Stimulated activated CD4-positive, alpha-beta T cell treated with anti-CD3 and anti-CD28 coated beads, Interleukin-15, amount 100 ng/mL, for 1 hour (primary cell): ENCODE measurements at places on chromosomes 7 and 10.

DNA sequence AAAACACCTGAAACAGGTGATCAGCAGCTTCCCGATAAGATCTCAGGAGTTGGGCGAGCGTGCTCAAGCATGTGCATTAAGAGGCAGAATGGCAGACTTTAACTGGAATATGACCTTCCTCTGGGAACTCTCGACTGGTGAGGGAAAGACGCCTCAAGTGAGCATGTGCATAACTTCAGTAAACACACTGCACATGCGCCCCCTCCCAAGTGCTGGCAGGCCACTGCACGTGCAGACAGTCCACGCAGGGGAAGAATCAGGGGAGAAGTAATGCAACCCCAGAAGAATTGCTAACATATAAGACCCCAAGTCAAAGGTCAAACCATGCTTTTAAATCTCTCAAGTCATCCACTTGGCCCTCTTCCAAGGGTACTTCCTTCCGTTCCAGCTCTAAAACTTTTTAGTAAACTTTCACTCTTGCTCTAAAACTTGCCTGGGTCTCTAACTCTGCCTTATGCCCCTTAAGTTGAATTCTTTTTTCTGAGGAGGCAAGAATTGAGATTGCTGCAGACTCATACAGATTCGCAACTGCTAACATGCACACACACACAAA is 541.0 kb downstream of the TNS3 start:
- no peak for DNase-seq

DNA sequence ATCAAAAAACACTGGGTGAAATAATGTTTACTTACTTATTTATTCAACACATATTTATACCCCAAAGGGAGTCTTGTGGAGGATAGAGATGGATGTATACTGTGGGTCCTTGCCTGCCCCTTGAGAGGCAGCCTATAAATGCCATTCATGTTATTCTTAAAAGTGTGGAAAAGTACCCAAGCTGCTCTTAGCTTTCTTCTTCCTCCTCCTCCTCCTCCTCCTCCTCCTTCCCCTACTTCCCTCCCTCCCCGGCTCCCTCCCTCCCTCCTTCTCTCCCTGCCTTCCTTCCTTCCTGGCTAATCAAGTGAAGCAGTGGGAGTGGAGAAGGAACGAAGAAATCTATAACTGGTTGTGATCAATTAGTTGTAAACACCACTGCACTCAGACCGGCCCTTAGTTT is 21.2 kb upstream of the IGF2BP3 start:
- DNase-seq: no peak

GRCh38 chr7:35375516-35375915 is 121.6 kb upstream of the TBX20 start:
- no peak for DNase-seq

- no peak for DNase-seq
Measured at GRCh38 chr7:101664436-101664835, 35.3 kb upstream of the MYL10 start.

DNA sequence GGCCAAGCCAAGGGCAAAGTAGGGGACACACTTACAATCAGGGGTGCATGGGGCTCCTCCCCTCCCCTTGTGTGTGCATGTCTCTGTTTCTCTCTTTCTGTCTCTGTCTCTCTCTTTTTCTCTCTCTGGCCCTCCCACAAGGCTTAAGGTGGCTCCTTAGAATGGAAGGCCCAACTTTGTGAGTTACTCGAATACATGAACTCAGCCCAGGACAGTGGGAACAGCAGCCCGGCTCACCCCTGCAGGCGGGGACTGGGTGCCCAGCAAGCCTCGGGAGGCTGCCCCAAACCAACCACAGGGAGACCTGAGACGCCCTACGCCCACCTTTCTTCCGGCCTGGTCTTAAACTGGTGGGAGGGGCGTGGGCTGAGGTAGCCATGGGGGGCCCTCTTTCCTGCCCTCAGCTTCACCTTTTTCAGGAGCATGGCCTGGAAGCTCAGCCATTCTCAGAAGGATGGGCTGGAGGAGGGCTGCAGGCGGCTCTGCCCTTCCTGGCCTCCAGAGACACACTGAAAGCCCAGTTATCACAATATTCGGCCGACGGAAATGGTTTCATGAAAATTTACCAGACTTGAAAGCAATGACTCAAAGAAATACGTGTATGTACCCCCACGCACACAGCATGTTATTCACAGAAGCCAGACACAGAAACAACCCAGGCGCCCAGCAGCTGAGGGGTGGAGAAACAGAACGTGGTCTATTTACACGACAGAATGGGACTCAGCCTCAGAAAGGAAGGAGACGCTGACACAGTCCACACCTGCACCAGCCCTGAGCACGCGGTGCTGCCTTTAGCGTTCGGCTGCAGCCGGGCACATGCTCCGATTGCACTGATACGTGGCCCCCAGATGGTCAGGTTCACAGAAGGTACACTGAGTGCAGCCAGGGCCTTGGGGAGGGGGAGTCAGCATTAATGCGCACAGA is 229.5 kb downstream of the PTPRN2 start:
- DNase-seq: no peak

GRCh38 chr7:144006692-144007042 is 6.5 kb downstream of the OR6B1 start:
- DNase-seq: no peak

DNA sequence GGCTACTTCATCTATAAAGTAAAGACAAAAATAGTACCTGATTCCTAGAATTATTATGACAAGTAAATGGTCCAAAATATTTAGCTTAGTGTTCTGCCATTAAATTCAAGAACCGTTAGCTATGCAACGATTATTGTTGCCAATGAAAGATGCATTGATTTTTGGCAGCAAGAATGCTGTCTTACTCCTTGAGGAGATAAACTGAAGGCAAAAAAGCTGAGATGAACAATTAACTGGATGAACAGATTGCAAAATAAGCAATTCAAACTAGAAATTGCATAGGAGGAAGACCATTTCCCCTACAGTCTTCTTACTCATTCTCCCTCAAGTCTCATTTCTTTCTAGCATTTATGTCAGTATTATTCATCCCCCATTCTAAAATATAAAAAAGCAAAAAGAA is 484.5 kb downstream of the PLXDC2 start:
- no peak for DNase-seq

DNA sequence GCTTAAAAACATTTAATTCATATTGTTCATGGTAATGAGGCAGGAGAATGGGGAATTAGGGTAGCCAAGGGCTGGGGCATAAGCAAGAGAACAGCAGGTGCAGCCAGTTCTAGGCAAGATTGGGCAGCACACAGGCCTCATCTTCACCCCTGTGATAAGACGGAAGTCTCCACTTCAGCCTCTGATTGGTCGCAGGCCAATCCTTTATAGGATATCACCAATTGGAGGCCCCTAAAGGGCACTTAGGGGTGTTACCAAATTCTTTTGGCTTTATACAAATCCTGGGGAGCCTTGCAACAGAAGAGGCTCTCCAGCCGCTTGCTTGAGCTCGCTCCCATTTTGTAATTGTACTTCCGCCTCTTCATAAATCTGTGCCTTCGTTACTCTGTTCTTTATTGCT is 231.1 kb downstream of the REEP3 start:
- no peak for DNase-seq

DNA sequence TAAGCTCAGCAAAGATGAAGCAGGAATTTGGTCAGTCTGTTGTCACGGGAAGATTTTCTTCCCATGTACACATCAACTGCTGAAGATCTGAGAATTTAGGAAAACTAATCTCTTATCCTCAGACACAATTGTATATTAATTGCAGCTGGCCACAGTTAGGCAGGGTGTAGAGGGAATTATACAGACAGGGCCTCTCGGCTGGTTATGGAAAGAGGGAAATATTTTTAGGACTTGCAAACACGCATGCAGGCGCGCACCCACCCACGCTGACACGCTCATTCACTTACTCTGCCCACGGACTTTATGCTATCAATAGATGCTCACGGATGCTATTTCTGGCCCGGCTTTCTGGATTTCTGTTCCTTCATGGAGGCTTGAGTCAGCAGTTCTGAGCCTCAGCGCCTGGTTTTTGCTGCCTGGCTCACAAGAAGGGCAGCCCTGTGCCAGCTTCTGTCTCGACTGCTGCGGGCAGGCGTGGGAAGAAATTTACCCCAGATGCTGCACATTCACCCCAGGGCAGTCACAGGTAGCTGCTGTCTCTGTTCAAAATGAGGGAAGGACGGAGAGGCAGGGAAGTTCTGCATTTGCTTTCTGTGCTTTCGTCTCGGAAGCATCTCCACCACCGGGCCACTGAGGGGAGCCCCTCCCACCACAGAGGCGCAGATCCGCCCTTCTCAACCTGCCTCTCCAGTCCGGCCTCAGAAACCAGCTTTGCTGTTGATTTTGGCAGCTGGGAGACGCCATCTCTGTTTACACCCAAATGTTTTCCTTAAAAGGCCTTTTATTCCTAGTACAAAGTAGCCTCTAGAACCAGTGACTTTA is 116.3 kb upstream of the BTBD16 start:
- no peak for DNase-seq

DNA sequence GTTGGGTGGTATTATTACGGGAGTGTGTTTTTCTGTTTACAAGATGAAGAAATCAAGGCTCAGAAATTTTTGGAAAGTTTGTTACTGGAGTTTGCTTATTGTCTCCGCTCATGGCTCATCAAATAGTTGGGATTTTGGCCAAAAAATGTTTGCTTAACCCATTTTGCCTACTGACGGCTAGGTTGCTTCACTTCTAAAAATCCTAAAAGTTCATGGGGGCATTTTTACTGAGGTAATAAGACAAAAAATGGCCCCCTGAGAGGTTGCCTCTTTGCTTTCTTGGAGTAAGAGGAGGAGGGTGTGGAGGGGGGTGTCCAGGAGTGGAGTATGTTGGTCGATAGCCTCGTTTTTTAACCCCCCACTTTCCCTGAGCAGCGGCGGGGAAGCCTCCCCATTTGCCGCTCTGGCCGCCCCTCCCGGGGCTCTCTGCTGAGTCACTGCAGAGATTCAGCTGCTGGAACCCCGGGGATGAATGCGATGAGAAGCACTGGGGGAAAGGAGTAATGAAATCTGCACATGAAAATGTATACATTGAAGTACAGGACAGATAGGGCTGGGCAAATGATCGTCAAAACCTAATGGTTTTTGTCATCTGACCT is 1.5 kb downstream of the MEST start:
- DNase-seq: no peak

- DNase-seq: no peak
Measured at GRCh38 chr10:132814469-132814856, 28.5 kb upstream of the NKX6-2 start.

GRCh38 chr10:60189861-60190475 is 199.7 kb downstream of the ANK3 start:
- no peak for DNase-seq

DNA sequence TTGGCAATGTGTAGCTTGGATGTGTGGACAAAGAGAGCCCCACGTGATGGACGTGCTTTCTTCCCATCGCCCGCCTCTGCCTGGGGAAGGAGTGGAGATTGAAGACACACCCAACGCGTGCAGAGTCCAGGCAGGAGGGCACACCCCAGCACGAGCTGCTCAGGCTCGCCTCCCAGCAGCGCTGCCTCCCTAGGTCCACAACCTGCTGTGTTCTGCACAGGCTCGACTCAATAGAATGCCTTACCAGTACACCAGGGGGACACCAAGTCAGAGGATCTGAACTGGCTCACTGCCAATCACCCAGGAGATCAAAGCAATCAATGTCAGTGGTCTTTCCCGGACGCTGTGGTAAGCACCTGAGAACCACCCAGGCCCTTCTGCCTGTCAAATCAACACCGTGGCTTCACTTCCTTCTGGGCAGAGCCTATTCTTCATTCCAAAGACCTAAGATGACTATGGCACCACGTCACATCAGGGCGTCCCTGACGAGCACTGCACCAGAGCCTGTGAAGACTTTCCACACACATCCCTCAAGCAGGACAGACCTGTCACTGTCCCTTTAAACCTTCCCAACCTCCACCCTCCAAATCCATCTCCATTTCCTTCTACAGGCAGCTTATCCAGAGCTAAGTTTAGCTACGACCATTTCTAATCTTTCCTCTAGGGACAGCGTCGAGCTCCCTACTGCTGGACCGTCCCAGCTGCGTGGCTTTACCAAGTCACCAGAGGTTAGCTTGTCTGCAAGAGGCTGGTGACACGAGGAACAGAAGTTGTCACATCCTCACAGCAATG is 72.3 kb downstream of the AMZ1 start:
- DNase-seq: no peak

- DNase-seq: no peak
Measured at GRCh38 chr7:29490094-29490607, 73.5 kb upstream of the PRR15 start.

DNA sequence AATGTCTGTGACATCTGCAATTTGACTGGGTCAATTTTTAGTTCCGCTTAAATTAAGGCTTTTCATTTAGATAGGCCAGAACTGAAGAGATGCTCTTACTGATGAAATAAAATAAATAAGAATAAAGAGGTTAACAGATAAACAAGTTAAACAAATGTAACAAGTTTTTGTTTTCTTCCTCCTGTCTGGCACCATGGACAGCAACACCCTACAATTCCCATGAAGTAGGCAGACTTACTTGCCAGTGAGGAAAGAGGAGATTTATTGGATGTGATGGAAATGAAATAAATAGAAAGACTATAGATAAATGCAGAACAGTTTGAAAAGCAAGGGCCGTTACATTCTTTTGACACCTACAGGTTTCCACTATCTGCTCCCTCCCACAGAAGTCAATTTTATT is 118.5 kb downstream of the AMPH start:
- DNase-seq: no peak

- no peak for DNase-seq
Measured at GRCh38 chr7:49878627-49879026, 105.2 kb downstream of the VWC2 start.

- DNase-seq: no peak
Measured at GRCh38 chr7:76269895-76270294, 32.6 kb upstream of the HSPB1 start.

GRCh38 chr7:4684846-4685245 is 2.8 kb downstream of the FOXK1 start:
- DNase-seq: no peak

DNA sequence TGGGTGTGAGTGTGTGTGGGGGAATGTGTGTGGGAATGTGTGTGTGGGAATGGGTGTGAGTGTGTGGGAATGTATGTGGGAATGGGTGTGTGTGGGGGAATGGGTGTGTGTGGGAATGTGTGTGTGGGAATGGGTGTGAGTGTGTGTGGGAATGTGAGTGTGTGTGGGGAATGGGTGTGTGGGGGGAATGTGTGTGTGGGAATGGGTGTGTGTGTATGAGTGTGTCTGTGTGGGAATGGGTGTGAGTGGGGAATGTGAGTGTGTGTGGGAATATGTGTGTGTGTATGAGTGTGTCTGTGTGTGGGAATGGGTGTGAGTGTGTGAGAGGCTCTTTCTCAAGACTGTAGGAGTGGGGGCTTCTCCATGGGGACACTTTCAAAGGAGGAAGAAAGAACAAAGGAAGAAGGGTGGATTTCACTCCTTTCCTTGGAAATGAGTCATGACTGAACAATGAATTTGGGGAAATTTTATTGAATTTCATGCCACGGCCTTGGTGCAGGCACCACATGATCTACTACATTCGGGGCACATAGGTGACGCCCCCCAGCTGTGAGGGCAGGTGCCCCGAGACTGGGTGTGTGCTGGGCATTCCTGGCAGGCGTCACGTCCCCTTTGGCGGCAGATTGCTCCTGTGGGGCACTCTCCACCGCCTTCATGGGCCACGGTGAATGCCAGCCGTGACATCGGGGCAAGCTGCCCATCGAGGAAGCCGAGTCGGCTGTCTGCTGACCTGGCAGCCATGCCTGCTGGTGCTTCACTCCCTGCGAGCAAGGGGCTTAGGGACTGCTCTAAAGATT is 88.8 kb upstream of the INSIG1 start:
- DNase-seq: no peak
